Renal pelvis (tissue), 12 donors: ENCODE measurements at places on chromosomes 12 and 14.

GRCh38 chr14:76977793-76978720 is 50.5 kb downstream of the IRF2BPL start:
- no peak for DNase-seq

DNA sequence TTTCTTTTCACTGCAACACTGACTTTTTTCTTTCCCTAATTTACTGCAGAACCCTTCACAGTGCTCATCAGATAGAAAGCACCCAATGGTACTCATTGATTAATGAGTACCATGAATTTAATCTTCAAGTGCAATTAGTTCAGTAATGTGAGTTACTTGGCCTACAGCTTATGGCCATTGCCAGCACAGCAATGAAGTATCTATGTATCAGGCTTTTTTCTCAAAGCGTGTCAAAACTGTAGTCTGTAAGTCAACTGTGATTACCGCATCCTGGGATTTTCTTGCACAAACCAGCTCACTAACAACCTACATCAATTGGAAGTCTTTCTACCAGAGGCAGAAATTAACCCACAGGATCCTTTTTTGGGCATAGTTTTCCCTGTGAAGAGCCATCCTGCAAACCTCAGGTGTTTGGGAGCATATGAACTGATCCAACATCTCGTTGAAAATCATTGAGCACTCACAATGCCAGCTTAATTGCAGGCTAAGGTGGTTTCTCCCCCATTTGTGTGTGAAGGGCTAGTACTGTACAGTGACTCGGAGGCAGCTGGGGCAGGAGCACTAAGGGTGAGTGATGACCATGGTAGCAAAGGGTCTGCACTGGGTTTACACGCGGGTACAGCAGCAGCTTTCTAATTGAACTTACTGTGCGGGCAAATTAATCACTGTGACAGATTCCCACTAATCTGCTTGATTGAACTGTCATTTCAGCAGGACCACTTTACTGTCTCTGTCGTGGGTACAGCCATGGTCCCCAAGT is 619.3 kb downstream of the SNAPC1 start:
- no peak for DNase-seq

GRCh38 chr14:94305620-94306019 is 12.6 kb upstream of the SERPINA10 start:
- no peak for DNase-seq

DNA sequence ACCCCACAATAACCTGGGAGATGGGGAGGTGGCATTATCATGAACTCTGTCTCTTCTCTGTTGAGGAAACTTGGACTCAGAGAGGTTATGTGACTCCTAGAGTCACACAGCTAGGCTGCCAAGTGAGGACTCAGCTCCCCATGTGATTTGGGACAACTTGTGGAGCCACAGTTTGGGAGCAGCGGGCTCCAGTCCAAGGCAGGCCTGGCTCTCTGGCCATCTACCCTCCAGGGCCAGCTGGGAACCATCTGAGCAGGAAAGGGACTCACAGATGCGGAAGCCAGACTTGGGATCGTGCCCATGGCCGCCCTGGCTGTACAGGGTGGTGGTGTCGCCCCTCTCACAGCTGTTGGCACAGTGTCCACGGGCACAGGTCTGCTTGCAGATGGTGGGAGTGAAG is 59.1 kb downstream of the ISCA2 start:
- no peak for DNase-seq

- DNase-seq: peak; percentile 16
Measured at GRCh38 chr12:56299308-56299852, 750 bp downstream of the CS start.

DNA sequence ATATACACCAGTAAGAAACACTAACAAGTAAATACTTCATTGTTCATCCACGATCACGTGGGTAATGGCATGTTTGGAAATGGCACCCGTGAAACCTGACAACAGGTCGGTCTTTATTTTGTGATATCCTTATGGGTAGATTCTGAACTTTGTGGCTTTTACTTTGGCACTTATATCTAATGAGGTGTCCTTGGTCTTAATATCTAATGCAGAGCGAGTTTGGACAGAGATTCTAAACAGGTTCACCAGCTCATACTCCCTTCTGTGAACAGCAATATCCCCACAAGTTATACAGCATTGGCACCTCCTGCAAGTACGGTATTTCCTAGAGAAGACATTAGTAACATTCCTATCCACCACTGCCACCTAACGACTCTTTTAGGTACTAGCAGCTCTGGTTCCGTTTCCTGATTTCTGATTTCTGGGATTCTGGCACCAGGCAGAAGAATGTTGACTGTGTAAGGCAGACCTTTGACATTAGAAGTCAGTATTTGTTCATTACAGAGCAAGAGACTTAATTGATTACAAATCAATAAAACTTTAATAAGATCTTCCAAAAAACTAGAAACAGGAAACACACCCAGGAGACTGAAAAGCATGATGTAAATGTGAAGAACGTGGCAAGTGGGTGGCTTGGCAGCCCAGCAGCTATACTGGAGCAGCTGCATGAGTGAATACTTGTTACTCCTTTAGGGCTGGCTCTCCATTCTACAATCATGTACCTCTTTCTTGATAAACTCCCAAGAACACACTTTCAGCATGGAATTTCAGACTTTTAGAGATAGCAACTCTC is 2.5 kb downstream of the ANG start:
- DNase-seq: peak; percentile 71

DNA sequence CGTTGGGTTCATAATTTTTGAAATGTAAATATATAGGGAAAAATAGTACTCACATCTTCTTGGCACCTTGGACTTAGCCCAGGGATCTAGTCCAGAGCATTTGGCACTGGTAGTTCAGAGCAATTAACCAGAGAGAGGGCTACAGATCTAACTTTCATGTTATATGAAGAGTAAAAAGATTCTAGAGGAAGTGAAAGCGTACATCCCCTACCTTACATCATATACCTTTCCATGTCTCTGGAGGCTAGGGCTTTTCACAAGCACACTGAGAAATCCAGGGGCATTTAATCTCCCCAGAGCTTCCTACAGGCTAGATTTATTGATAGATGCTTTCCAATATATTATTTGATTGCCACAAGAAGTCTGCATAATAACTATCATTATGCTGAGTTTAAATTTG is 687.5 kb upstream of the FBXO33 start:
- DNase-seq: no peak

GRCh38 chr14:89088530-89088929 is 264.1 kb downstream of the TTC8 start:
- DNase-seq: no peak

DNA sequence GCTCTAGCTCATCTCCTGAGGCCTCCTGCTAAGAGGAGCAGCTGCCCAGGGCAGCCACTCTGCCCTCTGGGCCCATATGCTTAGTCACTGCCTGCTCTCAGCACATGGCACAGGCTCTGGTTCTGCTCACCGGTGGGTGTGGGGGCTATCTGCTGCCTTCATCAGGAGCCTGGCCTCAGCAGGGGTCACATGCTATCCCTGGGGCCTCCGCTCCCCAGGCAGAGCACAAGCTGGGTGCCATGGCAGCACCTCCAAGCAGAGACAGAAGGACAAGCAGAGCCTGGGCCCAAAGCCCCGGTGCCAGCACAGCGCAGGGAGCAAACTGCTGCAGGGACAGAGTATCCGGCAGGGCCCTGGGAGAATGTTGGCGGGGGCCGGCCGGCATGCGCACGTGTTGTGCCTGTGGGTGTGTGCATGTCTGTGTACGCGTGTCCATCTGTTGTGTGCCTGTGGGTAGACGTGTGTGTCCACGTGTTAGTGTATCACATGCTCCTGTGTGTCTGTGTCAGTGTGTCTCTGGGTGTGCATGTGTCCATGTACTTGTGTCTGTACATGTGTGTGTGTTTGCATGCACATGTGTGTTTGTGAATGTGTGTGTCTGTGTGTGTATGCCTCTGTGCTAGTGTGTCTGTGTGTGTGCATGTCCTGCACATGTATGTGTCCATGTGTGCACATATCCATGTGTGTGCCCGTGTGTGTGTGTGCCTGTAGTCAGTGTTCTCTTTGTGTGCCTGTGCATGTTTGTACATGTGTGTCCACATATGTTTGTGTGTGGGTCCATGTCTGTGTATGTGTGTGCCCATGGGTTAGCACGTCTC is 326.9 kb downstream of the TMEM121 start:
- DNase-seq: no peak

- DNase-seq: no peak
Measured at GRCh38 chr12:113093409-113094101, 37.0 kb downstream of the DTX1 start.

GRCh38 chr14:23021434-23021833 is 11.5 kb upstream of the C14orf93 start:
- DNase-seq: no peak

GRCh38 chr12:77060136-77060882 is 5.1 kb downstream of the E2F7 start:
- no peak for DNase-seq

DNA sequence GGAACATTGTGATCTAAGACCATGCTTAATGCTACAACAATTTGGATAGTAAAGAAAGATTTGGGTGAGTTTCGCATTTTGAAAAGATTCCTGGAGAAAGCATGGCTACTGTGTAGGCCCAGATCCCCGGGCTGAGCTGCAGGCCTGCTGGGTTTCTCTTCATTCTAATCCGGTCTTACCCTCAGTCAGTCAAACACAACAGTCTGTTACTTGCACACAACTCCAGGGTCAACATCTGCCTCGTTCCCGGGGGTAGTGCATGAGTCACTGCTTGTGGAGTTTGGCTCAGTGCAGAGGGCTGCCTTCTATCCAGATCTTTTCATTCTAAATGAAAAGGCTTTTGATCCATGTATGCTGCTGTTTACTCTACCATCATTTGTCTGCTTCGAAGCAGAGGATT is 60.4 kb upstream of the SEL1L start:
- peak; percentile 1 for DNase-seq

- no peak for DNase-seq
Measured at GRCh38 chr14:79077096-79077495, 906.9 kb downstream of the NRXN3 start.

DNA sequence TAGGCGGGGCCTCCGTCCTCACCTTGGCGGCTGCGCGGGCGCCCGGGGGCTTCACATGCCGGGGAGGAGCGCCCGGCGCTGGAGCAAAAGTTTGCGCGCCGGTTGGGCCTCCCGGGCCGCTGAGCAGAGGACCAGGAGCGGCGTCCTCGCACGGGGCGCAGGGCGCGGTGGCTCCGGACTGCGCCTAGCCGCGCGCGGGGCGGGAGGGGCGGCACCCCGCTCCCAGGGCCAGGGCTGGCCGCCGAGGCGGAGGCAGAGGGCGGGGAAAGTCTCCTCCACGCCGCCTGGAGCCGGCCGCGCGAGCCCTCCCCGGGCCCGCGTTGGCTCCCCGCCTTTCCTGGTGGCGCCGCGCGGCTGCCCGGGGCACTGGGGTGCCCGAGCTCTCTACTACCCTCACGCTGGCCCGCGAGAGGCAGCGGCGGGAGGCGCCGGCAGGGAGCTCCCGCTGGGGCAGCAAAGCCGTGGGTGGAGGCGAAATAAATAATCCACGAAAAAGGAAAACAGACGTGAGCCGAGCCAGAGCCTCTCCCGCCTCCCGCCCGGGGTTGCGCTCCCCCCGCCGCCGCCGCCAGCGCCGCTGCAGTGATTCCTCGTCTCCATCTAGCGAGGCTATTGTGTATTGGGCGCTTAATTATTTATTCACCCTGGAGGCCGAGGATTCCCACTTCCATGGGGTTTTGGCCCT is 400 bp upstream of the PRIMA1 start:
- no peak for DNase-seq

DNA sequence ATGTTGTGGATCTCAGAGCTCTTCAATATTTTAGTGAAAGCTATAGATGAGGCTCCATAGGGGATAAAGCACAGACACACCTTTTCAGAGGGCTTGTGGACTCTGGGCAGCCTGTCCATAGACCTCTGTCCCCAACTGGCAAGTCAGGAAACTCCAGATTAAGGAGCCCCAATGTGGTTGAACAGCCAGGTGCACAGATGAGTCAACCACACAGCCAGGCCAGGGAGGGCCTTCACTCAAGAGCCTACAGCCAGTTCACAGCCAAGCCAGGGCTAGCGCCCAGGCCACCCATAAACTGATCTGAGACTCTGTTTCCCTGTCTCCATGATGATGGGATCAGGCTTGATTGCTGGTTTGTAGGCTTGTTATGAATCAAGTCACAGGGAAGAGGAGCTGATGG is 1.0 kb upstream of the BDKRB2 start:
- DNase-seq: no peak

DNA sequence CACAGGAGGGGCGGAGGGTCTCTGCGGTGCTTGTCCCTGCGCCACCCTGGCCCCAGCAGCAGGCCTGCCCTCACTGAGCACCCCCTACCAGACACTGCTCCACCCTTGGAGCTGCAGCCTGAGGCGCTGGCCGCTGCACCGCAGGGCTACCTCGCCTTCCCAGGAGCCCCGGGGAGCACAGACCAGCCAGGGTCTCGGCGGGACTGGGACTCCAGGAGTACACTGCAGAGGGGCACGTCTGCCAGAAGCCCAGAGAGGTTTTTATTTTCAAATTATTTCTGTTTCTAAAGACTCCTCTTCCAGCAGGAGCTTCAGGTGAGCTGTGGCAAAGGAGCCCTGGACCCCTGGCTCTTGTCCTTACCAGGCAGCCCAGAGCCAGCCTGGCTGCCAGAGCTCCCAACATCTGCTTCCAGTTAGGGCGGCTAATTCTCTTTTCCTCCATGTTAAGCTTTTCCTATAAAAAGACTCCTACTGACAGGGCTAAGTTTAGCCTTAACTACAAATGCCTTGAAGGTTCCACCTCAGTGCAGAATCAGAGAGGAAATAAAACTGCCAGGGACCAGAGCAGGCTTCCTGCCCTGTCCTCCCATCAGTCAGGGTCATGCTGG is 26.4 kb downstream of the DEGS2 start:
- DNase-seq: no peak

- no peak for DNase-seq
Measured at GRCh38 chr12:52178984-52179383, 12.8 kb downstream of the KRT80 start.

- no peak for DNase-seq
Measured at GRCh38 chr12:24993793-24994192, 44.9 kb upstream of the BCAT1 start.

DNA sequence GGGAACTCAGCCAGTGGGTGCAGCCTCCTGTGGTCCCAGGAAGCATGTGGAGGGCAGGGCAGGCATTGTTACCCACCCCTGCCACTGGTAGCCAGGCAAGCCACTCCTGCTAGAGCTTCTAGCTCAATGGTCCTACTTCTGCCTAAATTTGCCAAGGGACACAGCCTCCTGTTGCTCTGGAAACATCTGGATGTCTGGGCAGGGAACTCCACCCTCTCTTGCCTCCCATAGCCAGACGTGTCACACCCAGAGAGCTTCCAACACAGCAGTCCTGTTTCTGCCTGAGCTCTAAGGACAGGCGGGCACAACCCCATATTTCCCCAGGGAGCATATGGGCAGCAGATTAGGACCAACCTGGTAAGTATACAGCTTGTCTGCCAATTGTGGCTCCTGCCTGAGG is 350.2 kb downstream of the GLT1D1 start:
- no peak for DNase-seq

GRCh38 chr14:91402771-91403600 is 14.6 kb downstream of the CCDC88C start:
- no peak for DNase-seq
